ENCODE measurements at places on chromosomes 4 and X.
A peak's percentile ranks its signal among the peaks of the same experiment; 100 is the strongest.

GRCh38 chr4:20217521-20217920 lies 34.2 kb upstream of the SLIT2 start:
- no peak for DNase-seq

- no peak for DNase-seq
These were observed 32.0 kb upstream of the AMELX start for GRCh38 chrX:11261260-11261659.

DNA sequence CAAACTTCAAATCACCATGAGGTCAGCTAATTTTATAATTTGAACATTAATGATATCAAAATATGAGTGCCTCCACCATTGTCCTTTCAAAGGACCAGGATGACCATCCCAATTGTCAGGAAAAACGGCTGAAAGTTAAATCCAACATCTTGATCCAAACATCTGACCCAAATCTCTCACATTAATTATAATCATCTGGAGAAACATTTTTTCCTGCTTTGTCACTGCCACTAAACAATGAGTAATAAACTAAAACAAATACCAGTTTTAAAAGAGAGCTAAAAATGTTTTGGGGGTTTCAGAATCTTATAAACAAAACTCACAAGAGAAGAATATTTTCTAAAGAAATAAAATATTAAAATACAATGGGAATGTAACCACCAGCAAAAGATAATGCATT lies 45.7 kb upstream of the NDST4 start:
- DNase-seq: no peak

GRCh38 chrX:85244450-85245211 lies 840 bp downstream of the ZNF711 start:
- peak; percentile 36 for DNase-seq

DNA sequence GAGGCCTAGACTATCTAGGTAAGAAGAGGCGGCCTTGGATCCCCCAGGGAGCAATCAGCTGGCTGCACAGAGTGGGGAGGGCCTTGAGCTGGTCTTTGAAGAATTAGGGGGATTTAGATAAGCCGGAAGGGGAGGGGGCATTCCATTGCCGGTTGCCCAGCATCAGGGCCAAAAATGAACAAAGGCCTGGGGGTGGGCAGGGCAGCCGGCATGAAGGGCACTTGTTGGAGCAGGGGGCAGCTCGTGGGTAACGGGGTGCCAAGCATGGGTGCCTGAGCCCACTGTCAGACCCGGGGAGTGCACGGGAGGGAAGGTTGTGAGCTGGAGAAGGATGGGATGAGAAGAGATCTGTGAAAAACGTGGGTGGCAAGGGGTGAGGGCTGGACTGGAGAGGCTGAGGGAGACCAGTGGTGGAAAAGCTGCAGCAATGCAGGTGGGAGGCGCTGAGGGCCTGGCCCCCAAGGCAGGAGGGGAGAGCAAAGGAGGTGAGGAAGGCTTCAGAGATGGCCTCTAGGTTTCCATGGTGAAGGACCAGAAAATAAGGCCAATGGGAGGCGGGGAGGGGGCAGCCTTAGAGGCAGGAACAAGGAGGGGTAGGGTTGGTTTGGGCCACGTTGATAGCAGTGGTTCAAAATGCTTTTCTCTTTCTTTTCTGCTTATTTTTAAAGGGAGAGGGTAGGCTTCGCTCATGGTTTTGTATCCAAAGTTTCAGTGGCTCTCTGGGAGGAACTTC lies 8.6 kb downstream of the KLF3 start:
- no peak for DNase-seq

- DNase-seq: no peak
These were observed 163.2 kb downstream of the FRAS1 start for GRCh38 chr4:78220283-78220682.

GRCh38 chrX:67674741-67675140 lies 130.9 kb downstream of the AR start:
- DNase-seq: no peak

DNA sequence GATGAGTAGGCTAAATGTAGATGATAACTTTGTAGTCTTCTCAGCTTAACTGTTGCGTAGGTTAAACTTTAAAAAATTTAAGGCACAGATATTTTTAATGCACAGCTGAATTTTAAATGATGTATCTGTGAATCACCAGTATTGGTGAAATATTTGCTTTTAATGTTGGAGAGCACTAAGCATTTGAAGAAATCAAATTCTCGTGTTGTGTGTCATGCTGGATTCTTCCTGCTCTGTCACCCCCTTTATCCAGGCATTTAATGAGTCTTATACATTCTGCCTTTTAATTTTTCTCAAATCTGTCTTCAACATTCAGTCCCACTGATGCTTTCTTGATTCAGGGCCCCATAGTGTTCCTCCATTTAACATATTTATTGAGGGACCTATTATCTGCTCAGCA lies 76.7 kb downstream of the SLC4A4 start:
- DNase-seq: no peak

DNA sequence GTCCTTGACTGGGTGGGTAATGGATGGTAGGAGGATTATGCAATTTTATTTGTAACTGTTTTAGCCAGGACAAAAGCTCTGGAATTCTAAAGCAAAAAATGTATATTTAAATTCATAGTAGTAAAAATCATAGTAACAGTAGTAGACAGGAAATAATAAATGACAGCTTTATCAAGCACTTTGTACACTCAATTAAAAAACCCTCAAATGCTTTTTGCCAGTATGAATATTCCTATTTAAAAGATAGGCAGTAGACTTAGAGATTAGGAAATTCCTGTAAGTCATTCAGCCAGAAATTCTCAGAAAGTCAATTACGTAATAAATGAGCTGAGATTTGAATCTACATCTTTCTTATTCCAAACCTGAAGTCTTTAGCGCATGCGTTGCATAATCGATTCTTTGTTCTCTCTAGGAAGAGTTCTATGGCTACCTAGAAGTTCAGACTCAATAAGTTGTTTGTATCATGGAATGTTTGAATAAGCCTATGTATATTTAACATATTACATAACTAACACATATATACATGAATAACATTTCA lies 2.5 kb downstream of the AADAT start:
- no peak for DNase-seq

GRCh38 chr4:151199319-151200190 lies 77.4 kb upstream of the PRSS48 start:
- peak; percentile 65 for DNase-seq

GRCh38 chrX:97096385-97096784 lies 212.7 kb downstream of the RPA4 start:
- no peak for DNase-seq

- no peak for DNase-seq
These were observed 535.3 kb upstream of the RPS6KA3 start for GRCh38 chrX:20802036-20802435.

DNA sequence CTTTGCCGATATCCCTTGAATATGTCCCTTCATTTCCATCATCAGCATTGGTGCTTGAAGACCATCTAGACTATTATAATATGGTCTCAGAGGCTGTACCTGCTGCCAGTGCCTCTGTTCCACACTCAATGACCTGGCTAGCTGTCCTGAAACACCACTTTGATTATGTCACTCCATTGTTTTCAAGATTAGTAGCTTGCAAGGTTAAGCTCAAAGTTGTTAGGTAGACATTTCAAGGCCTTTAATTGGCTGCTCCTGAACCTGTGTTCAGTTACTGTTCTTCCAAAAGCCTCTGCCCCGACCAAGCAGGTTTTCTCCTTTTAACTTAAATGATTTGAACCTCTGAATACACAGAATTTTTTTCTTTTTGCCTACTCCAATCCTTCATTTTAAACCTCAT lies 52.9 kb downstream of the C4orf33 start:
- DNase-seq: no peak

GRCh38 chrX:54157561-54157960 lies 25.5 kb downstream of the FAM120C start:
- no peak for DNase-seq

DNA sequence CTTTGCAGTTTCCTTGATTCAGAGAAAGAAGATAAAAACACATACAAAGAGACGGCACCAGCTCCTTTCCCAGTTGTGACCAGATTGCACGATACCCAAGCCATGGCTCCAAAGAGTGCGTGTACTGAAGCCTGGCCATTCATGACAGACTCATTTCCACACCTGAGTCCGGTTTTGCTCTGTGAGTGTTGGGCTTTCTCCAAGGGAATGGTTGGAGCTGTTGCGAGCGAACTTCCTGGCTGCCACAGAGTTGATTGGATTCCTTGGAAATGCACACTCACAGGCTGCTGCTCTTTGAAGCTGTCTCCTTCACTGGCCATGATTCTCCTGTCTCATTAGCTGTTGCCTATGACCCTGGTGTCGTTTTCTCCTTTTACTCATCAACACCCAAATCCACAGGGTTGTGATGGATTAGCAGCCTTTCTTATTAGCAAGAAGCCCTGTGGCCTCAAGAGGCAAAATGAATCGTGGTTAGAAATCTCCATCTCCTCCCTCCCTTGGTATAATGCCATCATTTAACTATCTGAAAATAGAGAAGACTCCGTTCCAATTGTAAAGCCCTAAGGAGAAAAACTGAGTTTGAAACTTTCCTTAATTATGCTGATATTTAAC lies 43.9 kb upstream of the BBS12 start:
- no peak for DNase-seq

GRCh38 chrX:104660092-104660491 lies 94.1 kb downstream of the IL1RAPL2 start:
- DNase-seq: no peak

GRCh38 chrX:151871244-151871643 lies 41.4 kb upstream of the MAGEA4 start:
- DNase-seq: no peak

- no peak for DNase-seq
These were observed 50.1 kb downstream of the ELF2 start for GRCh38 chr4:139126898-139127297.

GRCh38 chr4:48692897-48693296 lies 87.2 kb downstream of the FRYL start:
- DNase-seq: no peak

GRCh38 chr4:188162698-188163097 lies 23.5 kb downstream of the TRIML1 start:
- DNase-seq: no peak

DNA sequence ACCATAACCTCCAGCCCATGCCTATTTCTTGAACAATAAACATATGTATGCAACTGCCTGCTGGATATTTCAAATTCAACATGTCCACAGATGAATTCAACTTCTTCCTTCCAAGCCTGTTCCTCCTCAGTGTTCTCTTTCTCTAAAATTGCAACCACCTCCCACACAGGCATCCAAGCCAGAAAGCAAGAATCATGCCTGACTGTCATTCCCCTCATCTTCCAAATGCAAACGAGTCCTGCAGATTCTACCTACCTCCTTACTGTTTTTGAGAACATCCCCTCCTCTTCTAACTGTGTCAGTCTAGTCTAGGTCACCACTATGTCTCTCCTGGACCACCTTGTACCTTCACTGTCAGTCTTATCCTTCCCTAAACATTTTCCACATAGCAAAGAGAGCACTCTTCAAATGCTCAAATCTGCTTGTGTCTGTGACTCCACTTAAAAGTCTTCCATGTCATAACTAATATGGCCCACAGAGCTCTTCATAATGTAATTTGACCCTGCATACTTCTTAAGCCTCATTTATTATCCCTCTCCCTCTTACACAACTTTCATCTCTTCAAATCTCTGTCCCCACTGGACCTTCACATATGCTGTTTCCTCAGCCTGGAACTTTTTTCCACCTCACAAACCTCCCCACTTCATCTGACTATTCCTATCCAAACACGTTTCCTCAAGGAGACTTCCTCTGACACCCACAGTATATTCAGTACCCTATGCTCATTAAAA lies 25.7 kb downstream of the MAPK10 start:
- DNase-seq: no peak

DNA sequence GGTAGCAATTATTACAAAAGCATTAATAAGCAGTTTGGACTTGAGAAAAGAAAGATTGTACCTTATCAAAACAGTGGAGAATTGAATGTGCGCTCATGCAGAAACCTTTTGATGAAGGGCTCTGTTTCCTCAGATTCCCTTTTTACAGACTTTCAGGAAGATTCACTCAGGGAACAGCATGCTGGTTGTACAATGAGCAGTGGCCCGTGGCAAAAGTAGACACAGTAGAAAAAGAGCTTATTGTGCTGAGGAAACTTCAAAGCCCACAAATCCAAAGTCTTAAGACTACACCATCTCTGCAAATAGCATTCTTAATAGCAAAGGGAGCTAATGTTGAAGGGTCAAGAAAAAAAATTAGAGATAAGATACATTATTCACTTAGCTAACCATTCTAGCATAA lies 858.9 kb downstream of the PDHA2 start:
- DNase-seq: no peak

DNA sequence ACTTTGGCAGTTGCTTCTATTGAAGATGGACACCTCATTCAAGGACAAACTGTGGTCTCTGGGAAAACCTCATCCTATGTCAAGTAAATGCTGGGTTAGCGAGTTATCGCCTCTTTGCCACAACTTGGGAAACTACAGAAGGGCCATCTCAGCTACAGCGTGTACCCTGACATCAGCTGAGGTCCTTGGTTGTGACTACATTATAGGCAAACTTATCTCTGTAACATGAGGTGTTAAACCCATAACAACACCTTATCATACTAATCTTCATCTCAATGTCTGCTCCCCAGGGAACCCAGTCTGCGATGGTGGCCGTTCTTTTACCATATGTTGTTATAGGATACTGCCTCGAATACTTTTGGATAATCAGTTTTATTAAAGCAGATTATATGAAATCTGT lies 1862.7 kb downstream of the STIM2 start:
- DNase-seq: no peak

DNA sequence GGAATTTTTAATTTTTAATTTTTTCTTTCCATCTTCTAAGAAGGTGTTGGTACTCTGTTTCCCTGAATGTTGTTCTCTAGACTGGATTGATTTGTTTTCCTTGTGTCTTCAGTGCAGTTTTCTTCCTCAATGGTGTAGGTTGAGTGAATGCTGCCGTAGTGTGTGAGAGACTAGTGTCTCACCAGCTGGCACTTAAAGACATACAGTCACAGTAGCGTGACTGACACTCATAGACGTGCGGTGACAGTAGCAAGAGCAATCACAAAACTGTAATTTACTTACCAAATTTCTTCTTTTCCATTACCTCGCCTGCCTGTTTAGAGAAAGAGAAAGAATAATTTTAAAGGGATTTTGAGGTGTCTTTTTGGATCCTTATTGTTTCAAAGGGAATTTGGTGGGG lies 21.4 kb upstream of the PGM2 start:
- DNase-seq: no peak

DNA sequence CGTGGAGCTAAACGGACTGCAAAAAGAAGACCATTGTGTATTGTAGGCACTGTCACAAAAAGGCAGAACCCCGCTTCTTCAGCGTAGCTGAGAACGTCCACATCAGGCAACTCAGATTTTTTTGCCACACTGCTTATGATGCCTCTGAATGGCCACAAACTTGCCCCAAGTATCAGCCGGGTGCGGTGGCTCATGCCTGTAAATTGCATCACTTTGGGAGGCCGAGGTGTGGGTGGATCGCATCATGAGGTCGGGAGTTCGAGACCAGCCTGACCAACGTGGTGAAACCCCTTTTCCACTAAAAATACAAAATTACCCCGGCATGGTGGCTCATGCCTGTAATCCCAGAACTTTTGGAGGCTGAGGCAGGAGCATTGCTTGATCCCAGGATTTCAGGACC lies 14.9 kb upstream of the IL3RA start:
- no peak for DNase-seq

- DNase-seq: no peak
These were observed 242.5 kb upstream of the PUDP start for GRCh38 chrX:7390441-7390840.

GRCh38 chr4:83569987-83570386 lies 34.1 kb downstream of the GPAT3 start:
- no peak for DNase-seq
